ENCODE measurements at places on chromosomes 2 and 18.

DNA sequence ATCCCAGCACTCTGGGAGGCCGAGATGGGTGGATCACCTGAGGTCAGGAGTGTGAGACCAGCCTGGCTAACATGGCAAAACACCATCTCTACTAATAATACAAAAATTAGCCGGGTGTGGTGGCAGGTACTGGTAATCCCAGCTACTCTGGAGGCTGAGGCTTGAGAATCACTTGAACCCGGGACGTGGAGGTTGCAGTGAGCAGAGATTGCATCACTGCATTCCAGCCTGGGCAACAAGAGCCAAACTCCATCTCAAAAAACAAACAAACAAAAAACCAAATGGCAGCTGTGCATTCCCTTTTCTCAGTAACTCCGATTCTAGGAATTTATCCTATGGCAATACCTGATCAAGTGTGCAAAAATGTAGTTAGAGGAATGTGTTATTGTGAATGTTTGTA is 4.7 kb upstream of the GRHL1 start:
- no peak for DNase-seq

DNA sequence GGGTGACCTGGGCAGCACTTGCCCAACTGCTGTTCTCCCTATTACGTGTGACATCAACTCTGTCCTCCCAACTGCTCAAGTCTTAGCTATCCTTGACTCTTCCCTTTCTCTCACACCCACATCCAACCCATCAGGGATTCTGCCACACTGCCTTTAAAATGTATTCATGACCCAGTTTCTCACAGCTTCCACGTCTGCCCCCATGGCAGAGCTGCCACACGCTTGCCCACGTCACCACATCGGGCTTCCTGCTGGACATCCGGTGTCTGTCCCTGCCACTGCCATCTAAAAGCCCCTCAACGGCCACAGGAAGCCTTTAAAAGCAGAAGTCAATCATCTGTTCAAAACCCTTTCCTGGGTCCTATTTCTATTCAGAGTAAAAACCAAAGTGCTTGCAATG is 233.1 kb upstream of the POU3F3 start:
- no peak for DNase-seq

GRCh38 chr2:216713691-216714336 is 18.5 kb upstream of the IGFBP5 start:
- peak; percentile 80 for DNase-seq

- no peak for DNase-seq
Observed at GRCh38 chr18:41266204-41266603, 688.8 kb upstream of the PIK3C3 start.

DNA sequence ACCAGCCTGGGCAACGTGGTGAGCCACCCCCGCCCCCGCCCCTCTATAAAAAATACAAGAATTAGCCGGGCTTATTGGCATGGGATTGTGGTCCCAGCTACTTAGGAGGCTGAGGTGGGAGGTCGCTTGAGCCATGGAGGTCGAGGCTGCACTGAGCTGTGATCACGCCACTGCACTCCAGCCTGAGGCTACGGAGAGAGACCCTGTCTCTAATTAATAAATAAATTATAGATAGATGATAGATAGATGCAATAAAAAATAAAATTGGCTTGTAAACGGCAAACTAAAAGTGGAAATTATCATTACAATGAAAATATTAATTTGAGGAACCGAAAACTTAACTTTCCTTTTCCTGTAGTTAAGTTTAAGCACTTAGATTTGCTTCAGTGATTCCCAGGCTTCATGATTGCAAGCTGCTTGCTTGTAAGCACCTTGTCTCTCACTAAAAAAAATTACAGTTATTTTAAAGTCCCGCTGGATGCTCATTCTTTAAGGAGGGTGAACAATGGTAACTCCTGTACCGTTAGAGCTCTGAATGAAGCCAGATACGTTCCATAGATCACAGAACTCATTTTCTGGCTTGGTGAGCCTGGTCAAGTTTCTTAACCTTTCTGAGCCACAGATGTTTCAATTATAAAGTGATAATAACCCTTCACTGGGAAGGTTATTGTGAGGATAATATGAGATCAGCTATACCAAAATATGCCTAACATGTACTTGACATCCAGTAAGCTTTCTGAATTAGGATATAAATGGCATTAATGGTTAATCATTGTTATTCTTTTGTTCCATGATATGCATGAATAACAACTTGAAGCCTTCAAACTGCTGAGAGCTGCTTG is 9.3 kb upstream of the NARS1 start:
- DNase-seq: no peak

- DNase-seq: no peak
Observed at GRCh38 chr2:235480614-235481013, 13.2 kb upstream of the AGAP1 start.

DNA sequence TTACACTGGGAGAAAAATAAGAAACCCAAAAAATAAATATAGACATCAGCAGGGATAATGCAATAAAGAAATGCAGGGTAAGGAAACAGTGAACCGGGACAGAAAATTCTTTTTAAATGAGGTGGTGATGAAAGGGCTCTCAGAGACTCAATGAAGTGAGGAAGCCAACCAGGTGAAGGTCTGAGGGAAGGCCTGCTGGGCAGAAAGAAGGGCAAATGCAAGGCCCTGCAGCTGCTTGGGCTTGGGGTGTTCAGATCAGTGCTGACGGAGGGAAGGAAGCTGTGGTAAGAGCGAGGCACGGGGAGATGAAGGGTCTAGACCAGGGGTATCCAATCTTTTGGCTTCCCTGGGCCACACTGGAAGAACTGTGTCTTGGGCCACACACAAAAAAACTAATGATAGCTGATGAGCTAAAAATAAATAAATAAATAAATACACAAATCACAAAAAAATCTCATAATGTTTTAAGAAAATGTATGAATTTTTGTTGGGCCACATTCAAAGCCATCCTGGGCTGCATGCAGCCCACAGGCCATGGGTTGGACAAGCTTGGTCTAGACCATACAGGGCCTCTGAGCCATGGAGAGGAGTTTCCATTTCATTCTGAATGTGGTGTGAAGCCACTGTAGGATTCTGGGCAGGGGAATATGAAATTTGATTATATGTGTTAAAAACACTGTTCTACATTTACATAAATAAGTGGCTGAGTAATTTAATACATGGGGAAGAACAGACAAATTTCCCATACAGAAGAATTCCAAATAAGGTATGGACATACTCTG is 96.3 kb upstream of the DNMT3A start:
- no peak for DNase-seq

DNA sequence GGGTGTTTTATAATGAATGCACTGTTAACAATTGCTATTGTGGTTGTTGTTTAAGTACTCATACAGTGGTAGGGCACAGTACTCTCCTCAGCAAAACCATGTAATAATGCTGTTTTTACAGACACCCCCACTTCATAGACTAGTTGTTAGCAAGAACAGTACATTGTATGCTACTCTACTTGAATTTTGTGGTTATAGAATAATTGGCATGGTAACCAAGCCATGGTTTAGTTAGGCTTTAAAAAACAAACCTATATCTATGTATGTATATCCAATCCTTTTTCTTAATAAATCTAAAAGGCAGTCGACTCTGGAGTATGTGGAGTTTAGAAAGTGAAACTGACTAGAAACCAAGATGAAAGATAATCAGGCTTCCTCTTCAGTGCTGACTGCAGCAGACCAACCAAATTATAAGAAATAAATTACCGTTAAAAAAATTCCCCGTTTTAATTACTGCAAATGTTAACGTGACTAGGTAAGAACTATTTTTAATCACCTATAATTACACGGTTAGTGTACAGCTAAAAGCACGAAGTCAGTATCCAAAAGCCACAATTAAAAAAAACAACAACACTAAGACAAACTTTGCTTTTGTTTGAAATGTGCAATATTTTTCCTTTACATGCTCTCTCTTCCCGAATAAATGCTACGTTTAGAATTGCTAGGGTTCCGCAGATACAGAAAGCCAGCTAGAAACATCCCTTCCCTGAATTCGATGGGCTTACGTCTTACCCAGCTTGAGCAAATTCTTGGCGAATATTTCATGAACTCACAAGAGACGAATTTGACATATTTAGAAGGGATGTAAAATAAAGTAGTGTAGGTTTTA is 113.3 kb upstream of the SERTAD2 start:
- DNase-seq: no peak

- no peak for DNase-seq
Observed at GRCh38 chr18:76983613-76984051, 149.0 kb downstream of the MBP start.

GRCh38 chr2:74252862-74253261 is 54.4 kb downstream of the MTHFD2 start:
- DNase-seq: no peak

DNA sequence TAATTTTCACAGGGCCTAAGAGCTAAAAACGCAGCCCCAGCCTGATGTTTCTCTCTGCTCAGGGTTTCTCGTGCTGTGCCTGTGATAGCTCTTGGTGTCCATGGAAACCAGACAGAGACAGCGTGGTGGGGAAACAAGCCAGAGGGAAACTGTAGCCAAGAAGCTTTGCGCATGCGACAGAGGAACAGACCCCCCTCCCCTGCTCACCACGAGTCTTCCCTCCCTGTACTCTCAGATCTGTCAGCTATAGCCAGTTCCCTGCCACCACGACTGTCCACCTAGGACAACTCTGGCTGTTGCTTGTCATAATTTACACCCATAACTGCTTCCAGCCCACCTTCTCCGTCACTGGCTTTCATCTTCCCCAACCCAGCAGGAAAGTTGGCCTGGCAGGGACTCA is 13.2 kb upstream of the DNAJC27 start:
- no peak for DNase-seq

DNA sequence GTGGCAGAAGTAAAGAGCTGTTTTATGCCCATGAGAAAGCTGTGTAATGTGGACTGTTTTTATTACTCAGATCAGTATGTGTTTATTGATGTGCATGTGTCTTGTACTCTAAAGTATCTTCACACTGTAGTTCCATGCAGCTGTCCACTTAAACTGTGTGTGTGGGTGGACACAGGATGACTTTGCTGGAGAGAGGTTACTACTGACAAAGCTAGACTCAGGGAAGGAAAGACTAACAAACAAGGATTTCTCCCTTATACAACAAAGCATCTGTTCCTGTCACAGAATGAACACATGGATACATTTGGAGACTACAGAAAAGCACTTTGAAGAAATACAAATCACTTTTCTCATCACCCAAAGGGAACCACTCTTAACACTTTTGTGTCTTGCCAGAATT is 10.0 kb downstream of the FHOD3 start:
- no peak for DNase-seq

GRCh38 chr2:226420646-226421045 is 379.0 kb downstream of the IRS1 start:
- DNase-seq: no peak

GRCh38 chr2:232372231-232373208 is 6.0 kb upstream of the ALPP start:
- no peak for DNase-seq

- DNase-seq: no peak
Observed at GRCh38 chr2:7619203-7619970, 702.2 kb downstream of the RNF144A start.

GRCh38 chr2:10835052-10835970 is 22.7 kb upstream of the PDIA6 start:
- peak; percentile 8 for DNase-seq

GRCh38 chr2:37645362-37645761 is 26.1 kb downstream of the CDC42EP3 start:
- DNase-seq: no peak

DNA sequence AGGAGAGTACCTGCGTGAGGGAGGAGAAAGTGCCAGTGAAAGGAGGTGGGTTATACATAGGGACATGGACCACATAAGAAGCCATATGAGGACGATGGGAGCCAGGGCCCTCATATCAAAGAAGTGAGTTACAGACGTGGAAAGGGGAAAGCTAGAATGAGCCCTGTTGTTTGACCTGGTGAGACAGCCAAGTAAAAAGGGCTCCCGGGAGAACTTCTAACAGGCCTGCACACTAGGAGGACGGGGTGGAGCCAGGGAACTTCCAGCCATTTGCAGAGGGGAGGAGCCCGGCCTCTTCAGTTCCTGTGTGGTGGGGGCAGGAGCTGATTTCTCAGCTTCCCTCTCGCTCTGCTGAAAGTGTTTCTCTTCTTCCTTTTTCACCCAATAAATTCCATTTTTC is 84.1 kb upstream of the SLC66A3 start:
- no peak for DNase-seq

GRCh38 chr2:2823061-2823753 is 492.1 kb upstream of the MYT1L start:
- DNase-seq: no peak

- no peak for DNase-seq
Observed at GRCh38 chr2:8255448-8255800, 426.4 kb upstream of the ID2 start.

DNA sequence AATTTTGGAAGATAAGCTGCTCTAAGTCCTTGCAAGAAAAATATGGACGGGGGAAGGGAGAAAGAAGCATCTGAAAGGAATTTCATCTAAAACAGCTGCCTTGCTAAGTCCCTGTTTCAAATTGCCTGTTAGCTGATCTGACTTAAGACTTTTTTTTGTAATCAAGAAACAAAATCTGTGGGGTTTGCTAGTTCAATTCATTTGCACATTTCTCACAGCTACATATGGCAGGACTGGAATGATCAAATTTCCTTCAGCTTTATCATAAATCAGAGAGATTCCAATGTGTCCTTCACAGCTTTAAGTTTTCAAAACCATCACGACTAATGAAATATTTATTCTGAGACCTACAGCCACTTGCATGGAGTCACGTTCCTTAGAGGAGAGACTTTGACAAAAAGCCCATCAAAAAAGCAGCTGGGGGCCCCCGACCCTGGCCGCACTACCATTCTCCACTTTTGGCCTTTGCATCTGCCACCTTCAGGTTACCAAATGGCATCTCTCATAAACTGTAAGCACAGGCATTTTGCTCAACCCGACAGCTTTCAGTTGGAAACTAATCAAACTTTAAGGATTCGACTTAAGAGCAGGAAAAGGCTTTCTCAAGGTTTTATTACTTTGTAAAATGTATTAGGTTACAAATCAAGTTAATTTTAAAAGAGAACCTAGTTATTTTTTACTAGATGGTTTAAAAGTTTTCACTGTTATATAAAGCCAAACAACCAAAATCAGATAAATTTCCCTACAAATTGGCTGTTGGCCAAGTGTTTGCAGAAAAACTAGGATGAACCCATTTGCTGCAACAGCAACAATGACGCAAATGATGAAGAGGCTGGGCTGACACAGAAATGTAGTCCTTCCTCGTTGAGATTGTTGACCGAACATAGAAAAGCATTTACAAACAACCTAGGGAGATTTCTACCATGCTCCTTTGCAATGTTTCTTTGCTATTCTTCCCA is 100.4 kb upstream of the RND3 start:
- DNase-seq: no peak

GRCh38 chr18:23682045-23682444 is 7.2 kb upstream of the LAMA3 start:
- DNase-seq: no peak

GRCh38 chr2:102034683-102035548 is 43.2 kb downstream of the IL1R2 start:
- DNase-seq: no peak

DNA sequence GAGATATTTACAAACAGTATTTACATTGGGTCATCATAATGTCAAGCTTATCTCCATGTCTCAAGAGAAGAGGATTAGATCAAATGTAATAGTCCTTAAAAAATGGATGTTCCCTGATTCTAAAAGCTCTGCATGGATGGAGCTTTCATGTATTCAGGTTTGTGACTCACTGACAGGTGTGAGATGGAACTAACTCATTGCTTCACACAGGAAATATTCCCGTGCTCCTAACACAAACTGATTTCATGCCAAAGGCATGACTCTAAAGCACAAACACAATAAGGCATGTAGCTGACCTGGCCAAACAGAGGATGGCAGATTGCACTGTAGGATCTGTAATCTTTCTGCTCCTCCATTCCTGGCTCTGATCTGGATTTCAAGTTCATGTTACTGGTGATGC is 110.0 kb downstream of the ALK start:
- no peak for DNase-seq

All from amniotic stem cell (primary cell).